Daoy (cell line): ENCODE measurements at places on chromosomes 1 and 21. TPM values are rescaled to one million over a fixed set of nuclear protein-coding genes. Genes with fewer than 3 reads are reported as not detected.

Gene KRTAP12-2
- total RNA-seq = not detected in 2 replicates

Gene AMY1C
- not detected in 2 replicates for total RNA-seq

Gene UBXN10
- 0.11 and 0.48 TPM in 2 replicates for total RNA-seq

Gene CD84
- total RNA-seq = not detected in 2 replicates

Gene TNFRSF18
- 0.89 and 1.9 TPM in 2 replicates for total RNA-seq
